Activated CD8-positive, alpha-beta memory T cell treated with anti-CD3 and anti-CD28 coated beads for 48 hours (primary cell): ENCODE measurements at places on chromosomes 13 and 19.

GRCh38 chr19:10836479-10837330 is 693 bp upstream of the TMED1 start:
- DNase-seq: no peak

DNA sequence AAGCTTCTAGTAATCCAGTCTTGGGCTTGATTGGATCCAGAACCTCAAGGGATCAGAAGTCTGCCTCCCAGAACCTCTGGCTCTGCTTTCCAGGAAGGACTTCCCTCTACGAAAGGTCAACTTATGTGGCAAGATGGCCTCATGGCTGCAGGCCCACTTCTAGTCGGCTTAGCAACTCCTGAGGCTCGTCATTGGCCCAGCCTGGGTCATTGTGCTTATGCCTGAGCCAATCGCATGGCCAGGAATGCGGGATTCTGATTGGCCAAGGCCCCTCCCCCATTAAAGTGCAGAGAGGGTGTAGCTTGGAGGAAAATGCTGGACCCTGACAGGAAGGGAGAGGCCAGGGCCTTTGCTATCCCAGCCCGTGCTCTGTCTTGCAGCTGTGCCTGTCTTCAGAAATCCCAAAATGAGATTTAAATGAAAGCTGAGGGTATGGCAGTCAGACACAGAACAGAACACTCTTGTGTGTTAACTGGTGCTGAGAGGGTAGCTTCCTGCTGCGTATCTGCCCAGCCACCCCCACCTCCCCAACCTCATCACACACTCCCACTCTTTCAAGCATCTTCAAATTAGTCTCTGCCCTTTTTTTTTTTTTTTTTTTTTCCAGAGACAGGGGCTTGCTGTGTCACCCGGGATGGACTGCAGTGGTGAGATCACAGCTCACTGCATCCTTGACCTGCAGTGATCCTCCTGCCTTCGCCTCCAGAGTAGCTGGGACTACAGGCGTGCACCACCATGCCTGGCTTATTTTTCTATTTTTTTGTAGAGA is 5.5 kb upstream of the CCNE1 start:
- no peak for DNase-seq

DNA sequence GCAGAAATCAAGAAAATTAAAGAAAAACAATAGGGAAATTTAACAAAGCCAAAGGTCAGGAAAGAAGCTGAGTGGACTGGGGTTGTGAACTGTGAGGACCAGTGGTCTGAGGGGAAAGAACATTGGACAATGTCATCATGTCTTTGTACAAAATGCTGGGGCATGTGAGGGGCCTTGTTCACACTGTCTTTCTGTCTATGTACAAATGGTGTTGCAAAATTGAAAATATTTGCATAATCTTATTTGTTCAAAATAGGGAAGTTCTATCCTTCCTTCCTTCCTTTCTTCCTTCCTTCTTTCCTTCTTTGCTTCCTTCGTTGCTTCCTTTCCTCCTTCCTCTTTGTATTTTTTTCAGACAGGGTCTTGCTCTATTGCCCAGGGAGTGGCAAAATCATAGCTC is 79.2 kb upstream of the SCEL start:
- DNase-seq: no peak

- DNase-seq: no peak
Observed at GRCh38 chr13:112876305-112877000, 92.6 kb upstream of the MCF2L start.

DNA sequence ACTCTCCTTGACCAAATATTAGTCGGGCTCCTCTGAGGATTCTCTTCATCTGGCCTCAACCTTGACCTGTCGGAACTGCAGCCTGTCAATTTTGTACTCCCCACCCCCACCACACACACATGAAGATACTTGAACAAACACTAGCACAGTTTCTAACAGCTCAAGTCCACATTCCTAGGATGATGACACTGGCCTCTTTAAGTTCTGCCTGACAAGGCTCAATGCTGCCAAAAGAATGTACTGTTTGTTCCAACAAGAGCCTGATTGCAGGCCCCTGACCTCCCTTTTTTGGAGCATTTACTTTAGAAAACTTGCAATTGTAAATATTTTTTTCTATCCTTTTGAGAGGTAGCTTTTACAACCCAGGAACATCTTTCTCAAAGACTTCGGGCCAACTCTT is 169.2 kb upstream of the IRS2 start:
- no peak for DNase-seq

DNA sequence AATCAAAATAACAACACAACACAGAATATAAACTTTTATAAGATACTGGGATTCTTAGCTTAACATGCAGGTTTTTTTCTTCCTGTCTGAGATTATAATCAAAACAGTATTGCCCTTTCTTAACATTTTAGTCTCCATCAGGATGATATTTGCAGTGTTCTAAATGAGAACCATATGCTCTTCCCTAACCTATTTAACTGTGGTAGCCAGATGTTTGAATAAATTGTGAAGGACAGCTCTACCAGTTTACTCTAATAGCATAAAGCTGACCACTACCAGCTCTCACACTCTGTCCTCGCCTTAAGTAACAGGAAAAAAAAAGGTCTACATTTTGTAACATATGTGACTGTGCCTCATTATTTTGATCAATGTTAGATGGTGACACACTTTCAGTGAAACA is 618.7 kb upstream of the SGCG start:
- DNase-seq: no peak

DNA sequence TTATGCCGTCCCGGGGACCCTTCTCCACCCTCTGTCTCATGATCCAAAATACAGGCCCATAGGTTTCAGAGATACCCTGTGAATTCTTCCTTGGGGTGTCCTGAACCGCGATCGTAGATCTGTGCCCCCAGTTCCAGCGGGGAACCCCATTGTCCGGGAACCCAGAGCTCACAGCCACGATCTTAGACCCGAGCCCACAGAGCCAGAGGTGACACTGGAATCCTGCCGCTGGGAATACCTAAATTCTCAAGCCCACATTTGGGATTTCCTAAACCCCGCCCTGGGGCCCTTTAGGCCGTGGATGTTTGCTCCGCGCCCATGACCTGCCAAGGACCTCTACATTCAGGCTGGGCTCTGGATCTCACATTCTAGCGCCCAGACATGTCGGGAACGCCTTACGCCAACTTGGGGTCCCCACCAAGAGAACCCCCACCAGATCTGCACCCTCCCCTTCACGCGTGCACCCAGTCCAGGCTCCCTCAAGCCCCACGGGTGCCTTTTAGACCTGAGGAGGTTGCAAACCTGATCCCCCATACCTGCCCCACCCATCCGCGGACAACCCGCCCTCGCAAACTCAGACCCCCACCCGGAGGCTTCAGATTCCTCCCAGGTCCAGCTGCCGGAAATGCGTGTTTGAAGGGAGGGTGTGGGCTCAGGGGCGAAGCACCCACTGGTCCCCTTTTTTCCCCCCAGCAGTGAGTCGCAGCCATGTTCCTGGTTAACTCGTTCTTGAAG is 605 bp downstream of the CAPNS1 start:
- DNase-seq: peak; percentile 33

- DNase-seq: no peak
Observed at GRCh38 chr19:2834294-2834871, 6.9 kb upstream of the ZNF555 start.

DNA sequence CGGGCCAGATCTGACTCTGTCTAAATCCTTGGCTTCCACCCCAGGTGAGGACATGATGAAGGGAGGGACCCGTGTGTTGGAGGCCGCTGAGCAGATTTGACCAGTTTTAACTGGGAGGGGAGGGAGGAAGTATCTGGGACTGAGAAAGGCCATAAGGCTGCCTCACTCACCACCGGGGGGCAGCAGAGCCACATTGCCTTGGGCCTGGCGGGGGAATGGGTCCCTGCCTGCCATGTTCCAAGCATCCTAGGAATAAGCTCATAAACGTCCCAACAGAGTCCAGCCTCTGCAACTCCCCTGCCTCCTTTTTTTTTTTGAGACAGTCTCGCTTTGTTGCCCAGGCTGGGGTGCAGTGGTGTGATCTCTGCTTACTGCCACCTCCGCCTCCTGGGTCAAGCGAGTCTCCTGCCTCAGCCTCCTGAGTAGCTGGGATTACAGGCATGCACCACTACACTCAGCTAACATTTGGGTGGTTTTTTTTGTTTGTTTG is 15.5 kb downstream of the MAST3 start:
- DNase-seq: no peak

GRCh38 chr13:56659041-56659471 is 481.7 kb upstream of the PRR20A start:
- no peak for DNase-seq

- DNase-seq: no peak
Observed at GRCh38 chr13:43303033-43303729, 279.8 kb downstream of the DNAJC15 start.

GRCh38 chr13:48317511-48318376 is 14.2 kb downstream of the RB1 start:
- no peak for DNase-seq

- no peak for DNase-seq
Observed at GRCh38 chr13:101520672-101521071, 68.2 kb downstream of the ITGBL1 start.

GRCh38 chr19:10554760-10555609 is 10.8 kb downstream of the KRI1 start:
- DNase-seq: no peak

- DNase-seq: no peak
Observed at GRCh38 chr19:49975051-49975450, 14.1 kb upstream of the SIGLEC11 start.

- no peak for DNase-seq
Observed at GRCh38 chr13:65508338-65508737, 1721.8 kb downstream of the PCDH9 start.

- no peak for DNase-seq
Observed at GRCh38 chr19:1177322-1178114, 3.5 kb upstream of the SBNO2 start.

DNA sequence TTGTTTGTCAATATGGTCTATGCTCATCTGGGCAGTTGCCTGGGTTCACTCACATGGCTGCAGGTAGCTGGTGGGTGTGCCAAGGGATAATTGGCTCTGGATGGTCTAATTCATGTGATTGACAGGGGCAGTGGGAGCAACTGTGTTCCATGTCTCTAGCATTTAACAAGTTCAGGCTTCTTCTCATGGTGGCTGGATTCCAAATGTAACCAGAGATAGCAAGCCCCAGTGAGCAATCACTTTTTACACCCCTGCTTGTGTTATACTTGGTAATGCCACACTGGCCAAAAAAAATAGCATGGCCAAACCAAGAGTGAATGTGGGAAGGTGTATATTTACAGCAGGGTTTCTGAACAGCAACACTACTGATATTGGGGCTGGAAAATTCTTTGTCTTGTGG is 89.6 kb upstream of the TNFSF11 start:
- no peak for DNase-seq

- no peak for DNase-seq
Observed at GRCh38 chr19:29260477-29261317, 47.7 kb upstream of the UQCRFS1 start.

DNA sequence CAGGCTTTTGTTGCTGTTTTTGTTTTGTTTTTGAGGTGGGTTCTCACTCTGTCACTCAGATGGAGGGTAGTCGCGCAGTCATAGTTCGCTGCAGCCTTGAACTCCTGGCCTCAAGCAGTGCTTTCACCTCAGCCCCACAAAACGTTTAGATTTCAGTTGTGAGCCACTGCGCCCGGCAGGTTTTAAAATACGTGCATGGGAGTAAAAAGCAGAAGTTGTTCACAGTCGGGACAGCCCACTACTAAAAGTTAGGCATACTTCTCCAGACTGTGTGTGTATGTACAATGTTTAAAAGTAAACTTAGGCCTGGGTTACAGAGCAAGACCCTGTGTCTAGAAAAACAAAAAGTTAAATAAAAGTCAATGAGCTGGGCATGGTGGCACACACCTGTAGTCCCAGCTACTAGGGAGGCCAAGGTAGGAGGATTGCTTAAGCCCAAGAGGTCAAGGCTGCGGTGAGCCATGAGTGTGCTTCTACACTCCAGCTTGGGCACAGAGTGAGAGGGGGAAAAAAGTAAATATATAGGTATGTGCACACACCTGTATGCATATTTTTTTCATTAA is 6.1 kb downstream of the SAFB start:
- DNase-seq: no peak

GRCh38 chr13:106241974-106242953 is 293.2 kb downstream of the EFNB2 start:
- no peak for DNase-seq

GRCh38 chr13:32047793-32048192 is 16.2 kb downstream of the FRY start:
- DNase-seq: no peak

DNA sequence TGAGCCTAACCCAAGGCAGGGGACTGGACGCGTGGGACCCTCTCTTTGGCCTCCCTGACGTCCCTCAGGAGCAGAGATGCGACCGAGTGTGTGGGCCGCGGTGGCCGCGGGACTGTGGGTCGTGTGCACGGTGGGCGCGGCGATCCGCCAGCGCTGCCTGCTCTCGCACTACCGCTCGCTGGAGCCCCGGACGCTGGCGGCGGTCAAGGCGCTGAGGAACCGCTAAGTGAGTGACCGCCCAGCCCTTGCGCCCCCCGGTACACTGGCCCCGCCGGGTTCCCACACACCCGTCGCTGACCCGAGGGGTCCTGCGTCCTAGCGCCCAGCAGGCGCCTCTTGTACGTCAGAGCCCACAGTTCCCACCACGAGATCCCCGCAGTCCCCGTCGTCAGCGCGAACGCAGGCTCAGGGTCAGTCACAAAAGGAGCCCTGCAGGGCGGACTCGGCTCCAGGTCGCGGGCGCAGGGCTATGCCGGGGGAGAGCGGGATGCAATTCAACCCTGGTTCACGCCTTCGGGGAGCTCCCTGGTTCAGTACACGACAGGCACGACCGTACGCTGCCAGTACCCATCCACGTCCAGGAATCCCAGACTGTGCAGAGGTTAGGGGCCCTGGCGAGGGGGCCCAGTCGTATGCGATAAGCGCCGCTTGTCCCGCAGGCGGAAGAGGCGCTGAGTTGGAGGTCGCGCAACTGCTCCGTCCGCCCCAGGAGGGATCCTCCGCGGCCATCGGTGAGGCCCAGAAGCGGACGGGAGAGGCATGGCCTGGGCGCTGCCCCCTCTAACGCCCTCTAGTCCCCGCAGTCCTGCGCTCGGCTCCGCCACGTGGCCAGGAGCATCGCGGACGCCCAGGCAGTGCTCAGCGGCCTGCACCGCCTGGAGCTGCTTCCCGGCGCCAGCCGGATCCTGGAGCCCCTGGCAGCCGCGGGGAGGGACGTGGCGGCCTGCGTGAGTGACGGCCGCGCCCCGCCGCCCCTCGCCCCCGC is 3.6 kb upstream of the IFNL2 start:
- no peak for DNase-seq

DNA sequence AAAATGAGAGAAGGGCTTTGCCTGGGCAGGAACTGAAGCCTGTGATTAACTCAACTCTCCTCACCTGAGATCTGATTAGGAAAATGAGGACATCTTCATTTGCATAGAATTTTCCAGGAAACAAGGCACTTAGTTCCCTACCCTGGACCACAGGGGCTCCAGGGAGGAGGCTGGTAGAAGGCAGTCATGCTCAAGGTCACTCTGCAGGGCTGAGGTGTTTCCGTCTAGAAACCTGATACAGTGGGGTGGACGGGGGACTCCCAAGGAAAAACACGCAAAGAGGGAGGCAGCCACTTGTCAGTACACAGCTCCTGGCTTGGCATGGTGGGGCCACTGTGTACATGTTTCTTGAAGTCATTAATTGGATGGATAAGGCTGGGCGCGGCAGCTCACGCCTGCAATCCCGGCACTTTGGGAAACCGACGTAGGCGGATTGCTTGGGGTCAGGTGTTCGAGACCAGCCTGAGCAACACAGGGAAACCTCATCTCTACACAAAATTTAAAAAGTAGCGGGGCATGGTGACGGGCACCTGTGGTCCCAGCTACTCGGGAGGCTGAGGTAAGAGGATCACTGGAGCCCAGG is 6.0 kb downstream of the KLK14 start:
- no peak for DNase-seq
